T-helper 2 cell treated with Interferon-gamma antibody and Interleukin-4, amounts not matched to agents 5 μg/mL and 100 μg/mL, for 36 hours (primary cell): ENCODE measurements at places on chromosomes 6 and 20.
A peak's percentile ranks its signal among the peaks of the same experiment; 100 is the strongest.

- no peak for DNase-seq
These were observed 143.9 kb upstream of the ESR1 start for GRCh38 chr6:151663559-151663958.

DNA sequence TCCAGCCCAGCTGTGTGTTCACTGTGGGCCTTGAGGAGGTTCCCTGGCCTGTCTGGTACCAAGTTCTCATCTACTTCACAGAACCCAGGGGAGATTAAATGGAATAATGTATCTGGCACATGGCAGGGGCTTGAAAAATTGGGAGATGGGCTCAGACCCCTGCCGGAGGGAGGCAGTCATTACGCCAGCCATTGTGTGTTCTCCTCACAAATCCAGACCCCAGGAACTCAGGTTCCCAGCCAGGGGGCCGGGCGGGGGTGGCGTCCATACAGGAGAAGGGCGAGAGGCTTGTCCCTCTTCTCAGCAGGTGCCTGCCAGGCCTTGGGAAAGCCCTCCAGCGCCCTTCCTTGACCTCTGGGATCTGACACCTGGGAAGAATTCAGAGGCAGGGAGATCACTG, 8.1 kb downstream of the NOL4L start:
- no peak for DNase-seq

GRCh38 chr6:20153194-20153593, 59.1 kb downstream of the MBOAT1 start:
- no peak for DNase-seq

GRCh38 chr20:8456765-8457164, 324.7 kb downstream of the PLCB1 start:
- DNase-seq, result no peak

DNA sequence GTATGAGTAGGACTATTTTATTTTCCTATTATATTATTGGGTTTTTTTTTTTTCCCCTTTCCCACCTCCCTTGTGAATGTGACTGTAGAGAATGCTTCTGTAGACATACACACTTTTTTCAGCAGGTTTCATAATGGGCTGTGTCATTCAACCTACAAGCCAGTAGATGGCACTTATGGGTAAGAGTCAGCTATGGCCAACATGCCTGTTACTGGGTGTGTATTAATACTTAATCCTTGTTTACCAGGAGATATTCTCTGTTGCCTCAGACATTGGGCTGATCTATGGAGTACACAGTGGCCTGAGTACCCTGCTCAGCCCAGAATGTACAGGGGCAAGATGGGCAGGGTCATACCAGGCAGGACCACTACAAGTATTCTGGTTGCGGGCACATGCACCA, 382.5 kb downstream of the EPHA7 start:
- DNase-seq, result no peak

- DNase-seq, result no peak
These were observed 610.5 kb downstream of the TFAP2B start for GRCh38 chr6:51429017-51429712.

GRCh38 chr20:41182296-41183212, 45.2 kb downstream of the PLCG1 start:
- DNase-seq, result no peak

DNA sequence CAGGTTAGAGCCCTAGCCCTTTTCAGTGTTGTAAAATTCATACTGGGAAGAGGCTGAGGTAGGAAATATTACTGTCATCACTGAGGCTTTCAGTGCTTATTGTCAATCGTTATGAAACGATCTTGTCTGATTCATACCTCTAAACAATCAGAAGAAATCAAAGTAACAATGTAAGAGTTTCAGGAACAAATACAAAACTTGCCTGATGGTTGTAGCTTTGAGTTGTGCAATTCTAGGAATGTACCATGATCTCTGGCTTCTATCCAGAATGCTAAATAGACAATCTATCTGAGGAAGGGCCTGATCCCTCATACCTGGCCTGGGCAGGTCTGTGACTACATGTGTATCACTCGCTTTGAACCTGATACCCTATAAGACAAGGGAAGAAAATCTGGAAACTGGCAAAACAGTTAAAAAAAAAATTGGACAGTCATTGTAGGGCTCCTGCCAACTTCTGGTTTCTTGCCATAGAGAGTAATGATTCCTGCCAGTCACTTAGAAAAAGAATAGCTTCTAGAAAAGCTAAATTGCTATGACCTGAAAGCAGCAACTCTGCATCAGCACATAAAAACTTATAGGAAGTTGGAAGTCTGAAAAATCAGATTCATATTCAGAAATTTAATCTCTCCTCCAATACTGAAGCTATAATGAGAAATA, 234.7 kb downstream of the BTBD9 start:
- DNase-seq, result no peak

DNA sequence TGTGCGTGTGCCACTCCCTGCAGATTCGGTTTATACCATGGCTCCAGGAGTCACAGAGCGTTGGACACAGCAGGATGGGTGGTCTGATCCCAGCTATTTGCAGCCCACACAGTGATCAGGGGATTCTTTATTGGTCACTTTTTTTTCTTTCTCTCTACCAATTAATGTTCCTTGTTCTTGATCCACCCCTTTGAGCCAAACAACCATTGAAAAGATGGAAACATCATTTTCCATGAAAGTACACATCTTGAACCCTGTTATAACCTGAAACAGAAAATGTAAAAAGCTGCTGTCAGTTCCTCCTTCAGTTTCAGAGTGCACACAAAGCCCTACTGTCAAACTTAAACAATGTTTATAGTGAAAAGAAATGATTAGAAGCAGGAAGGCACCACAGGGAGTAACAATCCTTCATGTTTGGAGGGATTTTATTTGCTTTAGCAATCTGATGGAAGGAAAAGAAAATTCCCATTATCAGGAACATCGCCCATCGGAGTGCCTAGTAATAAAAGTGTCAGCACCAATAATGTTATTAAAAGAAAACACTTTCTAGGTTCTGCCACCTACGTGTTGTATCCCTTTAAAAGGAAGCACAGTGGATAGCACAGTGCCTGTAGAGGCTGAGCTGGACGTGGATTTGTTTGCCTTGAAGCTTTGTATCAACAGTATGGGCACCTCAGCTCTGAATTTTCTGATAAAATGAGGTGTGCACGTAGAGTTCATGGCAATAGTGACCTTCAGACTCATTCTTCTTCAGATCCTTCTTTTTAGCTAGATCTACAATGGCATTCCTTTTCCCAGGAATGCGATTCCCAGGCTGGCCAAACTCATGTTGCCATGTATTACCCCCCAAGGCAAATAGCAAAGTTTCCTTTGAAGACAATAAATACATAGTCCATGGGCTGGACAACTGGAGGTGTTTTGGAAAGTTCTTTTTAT, 16.1 kb upstream of the THBD start:
- DNase-seq, result no peak

DNA sequence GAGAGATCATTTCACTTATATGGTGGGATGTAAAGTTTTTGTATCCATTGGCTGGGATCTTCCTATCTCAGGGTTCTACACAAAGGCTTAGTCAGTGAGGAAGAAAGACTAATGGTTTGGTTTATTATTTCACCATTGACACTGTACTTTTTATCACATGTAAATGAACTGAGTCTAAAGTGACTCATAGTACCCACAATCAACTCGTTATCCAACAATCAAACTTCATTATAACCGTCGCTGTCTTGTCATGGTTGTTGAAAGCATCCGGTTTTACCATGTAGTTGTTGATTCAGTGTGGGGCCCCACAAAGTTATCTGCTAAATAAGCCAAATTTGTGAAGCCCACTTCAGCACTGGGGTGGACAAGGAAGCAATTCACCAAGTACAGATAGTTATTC, 55.8 kb upstream of the MTRF1L start:
- DNase-seq, result no peak

GRCh38 chr6:150575836-150576235, 23.8 kb upstream of the PLEKHG1 start:
- DNase-seq, result no peak

DNA sequence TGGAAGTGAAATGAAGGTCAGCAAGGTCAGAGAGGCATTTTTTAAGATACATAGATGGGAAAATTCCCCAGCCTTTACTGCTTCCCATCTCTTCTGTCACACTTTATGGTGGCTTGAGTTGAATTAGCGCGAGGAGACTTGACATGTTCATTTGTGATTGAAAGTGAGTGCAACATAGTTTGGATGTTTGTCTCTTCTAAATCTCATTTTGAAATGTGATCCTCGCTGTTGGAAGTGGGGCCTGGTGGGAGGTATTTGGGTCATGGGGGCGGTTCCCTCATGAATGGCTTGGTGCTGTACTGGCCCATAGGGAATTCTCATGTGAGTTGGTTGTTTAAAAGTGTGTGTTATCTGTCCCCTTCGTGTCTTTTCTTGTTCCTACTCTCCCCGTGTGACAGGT, 237.2 kb downstream of the CDKAL1 start:
- no peak for DNase-seq

DNA sequence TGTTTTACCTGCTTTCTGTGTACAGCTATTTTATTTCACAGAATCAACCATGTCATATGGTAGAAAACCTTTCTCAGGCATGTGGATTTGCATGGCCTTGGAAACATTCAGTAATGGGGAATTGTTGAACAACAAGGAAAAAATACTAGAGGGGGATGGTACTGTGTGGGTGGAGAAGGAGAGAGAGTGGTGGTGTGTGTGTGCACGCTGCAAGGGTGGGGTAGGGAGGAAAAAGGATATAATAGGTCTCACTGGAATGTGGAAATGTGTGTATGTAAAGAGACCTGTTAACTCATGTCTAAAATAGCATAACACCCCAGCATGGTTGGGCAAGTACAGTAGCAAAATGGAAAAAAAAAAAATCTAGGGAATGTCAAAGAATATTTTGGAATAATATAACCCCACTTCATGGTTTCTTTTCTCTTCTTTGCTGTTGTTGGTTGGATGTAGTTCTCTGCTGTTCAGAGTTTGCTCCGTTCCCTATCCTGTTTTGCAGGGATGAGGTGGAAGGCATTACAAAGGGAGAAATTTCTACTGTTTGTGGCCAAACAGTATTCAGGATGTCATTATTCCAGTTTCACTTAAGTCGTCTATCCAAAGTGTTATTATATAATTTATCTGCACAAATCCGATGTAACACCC, 93.9 kb upstream of the CITED2 start:
- no peak for DNase-seq

DNA sequence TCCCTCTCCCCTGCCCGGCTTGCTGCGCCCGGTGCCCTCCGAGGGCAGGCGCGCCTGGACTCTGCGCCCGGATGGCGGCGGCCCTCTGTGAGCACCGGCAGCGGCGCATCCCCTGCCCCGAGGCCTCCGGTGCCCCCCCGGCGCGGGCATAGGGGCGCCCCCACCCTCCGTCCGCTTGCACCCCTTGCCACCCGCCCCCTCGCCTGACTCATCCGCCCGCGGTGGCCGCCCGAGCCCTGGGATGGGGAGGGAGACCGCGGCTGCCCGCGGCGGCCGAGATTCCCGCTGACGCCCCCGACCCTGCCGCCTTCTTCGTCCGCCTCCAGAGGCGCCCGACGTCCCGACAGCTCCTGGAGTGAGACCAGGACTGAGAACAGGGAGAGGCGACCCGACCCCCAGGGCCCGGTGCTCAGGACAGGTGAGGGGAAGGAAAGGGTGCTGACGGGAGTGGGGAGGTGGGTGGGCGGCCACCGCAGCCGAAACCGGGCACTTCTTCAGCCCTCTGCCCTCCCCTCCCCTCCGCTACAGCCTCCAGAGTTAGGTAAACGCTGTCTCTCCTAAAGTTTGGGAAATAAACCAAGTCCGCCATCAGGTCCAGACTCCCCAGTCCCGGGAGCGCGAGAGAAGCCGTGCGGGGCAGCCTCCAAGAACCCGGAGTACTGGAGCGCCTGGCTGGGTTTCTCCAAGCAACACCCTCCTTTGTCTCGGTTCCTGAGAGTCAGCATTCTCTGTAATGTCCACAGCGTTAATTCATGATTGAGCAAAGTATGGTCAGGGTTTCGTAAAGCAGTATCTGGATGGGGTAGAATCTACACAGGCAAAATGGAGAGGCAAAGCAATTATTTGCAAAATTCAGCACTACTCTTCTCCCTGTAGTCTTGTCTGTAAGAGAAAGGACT, 539 bp downstream of the TMEM200A start:
- DNase-seq, result peak; percentile 43

- peak; percentile 80 for DNase-seq
These were observed 114.5 kb downstream of the SLC22A3 start for GRCh38 chr6:160462551-160463109.

- no peak for DNase-seq
These were observed 181.5 kb upstream of the TCF21 start for GRCh38 chr6:133707456-133707855.

- DNase-seq, result no peak
These were observed 1405.1 kb downstream of the GRIK2 start for GRCh38 chr6:102798636-102799035.

GRCh38 chr6:169205176-169206160, 48.2 kb downstream of the THBS2 start:
- DNase-seq, result no peak

GRCh38 chr6:28737750-28738395, 185.9 kb downstream of the TRIM27 start:
- no peak for DNase-seq

DNA sequence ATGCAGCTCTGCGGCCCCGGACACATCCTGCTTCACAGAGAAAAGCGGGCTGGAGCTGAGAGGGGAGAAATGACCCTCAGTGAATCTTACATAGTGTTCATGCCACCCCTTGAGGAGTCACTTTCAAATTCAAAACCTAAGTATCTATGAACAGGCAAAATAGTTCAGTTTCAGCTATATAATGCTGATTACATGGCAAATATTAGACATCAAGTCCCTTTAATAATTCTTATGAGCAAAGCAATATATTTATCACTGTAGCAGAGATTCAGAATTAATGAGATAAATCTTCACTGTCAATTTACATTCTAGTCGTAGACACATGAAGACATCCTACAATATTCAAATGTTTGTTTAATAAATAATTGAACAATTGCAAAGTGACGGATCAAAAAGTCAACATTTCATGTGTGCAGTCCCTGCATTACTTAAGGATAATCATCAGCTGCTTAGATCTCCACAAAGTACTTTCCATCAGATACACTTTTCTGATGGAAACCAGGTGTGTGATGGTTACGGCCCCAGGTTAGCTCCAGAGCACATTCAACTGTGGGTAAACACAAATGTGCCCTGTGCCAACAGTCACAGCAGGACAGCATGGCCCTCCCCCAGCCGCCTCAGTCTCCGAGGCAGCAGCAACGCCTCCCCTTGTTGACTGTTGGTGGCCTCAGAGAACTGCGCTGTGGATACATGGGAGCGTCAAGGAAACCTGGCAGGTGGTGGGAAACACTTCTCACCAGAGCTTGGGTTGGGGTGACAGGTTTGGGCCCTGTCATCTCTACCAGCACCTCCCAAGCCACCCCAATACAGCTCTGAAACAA, 787 bp upstream of the PRR18 start:
- DNase-seq, result no peak

GRCh38 chr6:38345586-38345985, 294.1 kb downstream of the BTBD9 start:
- DNase-seq, result no peak
